Pancreas (tissue), 10 donors: ENCODE measurements at places on chromosomes 16 and 17.

GRCh38 chr16:56303066-56303715, 111.9 kb downstream of the GNAO1 start:
- DNase-seq: no peak

- no peak for DNase-seq
Observed at GRCh38 chr16:85246973-85247372, 134.7 kb upstream of the CIBAR2 start.

GRCh38 chr17:73650140-73650539, 5.9 kb upstream of the SDK2 start:
- DNase-seq: no peak

DNA sequence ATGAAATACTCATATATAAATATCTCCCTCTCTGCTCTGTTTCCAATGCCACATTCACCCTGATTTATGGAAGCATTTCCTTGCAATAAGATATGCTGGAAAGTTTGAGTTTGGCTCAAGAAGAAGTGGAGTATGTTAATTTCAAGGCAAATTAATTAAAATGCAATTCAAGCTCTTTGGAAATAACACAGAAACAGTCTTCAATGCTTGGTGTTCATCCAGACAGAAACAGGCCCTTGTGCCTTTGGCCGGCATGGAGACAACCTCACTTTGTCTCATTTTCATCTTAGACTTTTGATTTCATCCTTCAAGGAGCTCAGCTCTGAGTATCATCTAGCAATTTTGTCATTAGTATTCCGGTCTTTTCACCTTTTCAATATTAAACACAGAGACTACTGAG, 210.0 kb downstream of the C16orf95 start:
- DNase-seq: no peak

DNA sequence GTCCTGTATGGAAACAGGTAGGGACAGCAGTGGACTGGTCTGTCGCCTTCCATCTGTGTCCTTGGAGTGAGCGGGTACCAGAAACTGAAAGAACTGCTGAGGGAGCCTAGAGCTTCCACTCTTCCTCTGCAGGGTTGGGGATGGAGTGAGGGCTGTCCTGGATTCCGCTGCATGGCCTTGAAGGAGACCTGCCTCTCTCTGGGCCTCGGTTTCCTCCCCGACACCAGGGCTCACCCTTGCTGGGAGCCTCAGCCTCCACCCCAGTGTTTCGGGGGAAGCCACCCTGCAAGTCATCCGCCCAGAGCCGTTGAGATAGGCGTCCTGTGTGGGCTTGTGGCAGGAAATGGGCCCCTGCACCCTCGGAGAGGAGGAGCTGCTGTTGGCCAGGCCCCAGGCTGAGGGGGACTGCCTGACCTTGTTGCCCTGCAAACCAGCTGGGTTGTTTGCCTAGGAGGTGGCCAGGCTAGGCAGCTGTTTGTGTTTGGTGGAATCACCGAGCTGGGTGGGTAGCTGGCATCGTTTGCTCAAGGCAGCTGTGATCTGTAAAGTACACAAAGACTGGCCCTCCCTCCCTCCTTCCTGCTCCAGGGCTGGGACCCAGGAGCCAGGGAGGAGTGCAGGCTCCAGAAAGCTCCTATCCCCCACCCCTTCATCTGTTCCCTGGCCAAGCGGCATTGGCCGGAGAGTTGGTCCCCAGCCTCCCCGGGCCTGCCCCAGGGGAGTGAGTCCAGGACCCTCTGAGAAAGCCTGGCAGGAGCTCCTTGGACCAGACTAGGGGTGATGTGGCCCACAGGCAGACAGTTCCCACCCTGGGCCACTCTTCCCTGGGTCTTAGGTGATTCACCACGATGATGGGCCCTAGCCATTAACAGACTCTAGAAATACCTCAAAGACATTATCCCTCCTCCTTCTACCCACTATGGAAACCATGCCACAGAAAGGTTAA, 1.3 kb downstream of the RAB37 start:
- no peak for DNase-seq

DNA sequence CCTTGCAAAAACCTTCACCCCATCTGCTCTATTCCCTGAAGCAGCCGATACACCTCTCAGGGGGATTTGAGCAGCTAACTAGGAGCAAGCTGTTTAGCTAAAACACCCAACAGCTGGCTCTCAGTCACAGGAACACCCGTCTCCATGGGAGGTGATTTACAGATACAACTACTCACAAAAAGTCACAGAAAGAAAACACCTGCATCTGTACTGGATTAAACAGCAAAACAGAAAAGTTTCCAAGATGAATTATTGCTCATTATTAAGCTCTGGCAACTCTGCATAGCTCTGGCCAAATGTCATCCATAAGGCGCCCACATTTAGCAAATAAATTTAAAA, 22.3 kb downstream of the GJC1 start:
- no peak for DNase-seq

DNA sequence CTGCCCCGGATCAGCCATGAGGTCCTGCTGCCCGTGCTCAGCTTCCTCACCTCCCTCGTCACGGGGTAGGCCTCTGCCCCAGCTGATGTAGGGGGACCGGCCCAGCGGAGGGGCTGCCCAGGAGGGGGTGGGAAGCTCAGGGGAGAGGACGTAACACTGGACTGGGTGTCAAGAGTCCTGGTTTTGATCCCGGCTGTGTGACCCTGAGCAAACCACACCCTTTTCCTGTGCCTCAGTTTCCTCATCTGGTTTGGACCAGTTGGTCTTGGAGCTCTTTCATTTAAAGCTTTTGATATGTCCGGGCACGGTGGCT, 6.6 kb downstream of the WDR81 start:
- DNase-seq: no peak

GRCh38 chr16:85276721-85277120, 164.4 kb upstream of the CIBAR2 start:
- no peak for DNase-seq

DNA sequence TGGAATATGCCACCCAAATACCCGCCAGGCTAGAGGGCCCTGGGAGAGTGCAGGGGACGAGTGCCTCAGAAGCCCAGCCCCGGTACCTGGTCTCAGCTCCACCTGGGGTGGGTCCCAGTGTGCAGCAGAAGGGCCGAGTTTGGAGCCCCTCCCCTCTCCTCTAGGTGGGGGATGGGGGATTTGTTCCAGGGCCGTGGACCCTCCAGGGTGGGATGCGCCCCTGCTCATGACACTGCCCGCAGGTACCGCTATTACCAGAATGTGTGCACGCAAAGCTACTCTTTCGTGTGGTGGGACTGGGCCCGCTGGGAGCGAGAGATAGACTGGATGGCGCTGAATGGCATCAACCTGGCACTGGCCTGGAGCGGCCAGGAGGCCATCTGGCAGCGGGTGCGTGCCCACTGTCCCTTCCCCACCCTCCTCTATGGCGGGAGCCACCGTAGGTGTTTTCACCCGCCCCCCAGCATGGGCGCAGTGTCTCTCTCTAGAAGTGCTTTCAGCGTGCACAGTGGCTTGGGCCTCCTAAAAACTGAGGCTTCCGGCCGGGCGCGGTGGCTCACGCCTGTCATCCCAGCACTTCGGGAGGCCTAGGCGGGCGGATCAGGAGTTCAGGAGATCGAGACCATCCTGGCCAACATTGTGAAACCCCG, 1.2 kb downstream of the NAGLU start:
- peak; percentile 53 for DNase-seq

DNA sequence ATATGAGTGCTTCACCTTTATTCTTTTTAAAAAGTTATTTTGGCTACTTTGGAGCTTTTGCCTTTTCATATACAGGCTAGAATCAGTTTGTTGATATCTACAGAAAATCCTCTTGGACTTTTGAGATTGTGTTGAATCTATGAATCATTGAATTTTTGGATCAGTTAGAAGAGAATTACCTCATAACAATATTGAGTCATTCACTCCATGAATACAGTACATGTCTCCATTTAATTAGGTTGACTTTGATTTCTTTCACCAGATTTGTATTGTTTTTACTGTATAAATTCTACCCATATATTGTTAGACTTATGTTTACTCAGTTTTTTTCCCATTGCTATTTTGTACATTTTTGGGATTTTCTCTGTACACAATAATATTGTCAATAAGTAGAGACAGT, 54.4 kb downstream of the TAOK1 start:
- no peak for DNase-seq

DNA sequence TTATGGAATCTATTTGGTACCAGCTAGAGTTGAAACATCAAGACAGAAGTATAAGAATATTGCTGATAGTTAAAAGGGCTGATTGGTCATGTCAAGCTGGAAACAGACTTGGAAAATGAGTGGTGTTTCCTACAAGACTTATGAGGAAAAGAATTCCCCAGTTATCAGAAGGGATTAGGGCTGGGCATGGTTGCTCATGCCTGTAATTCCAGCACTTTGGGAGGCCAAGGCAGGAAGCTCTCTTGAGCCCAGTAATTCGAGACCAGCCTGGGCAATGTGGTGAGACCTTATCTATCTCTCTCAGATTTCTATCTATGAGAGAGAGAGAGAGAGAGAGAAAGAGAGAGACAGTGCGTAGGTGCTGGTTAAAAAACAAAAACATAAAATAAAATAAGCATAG, 139.5 kb upstream of the PMFBP1 start:
- DNase-seq: no peak

DNA sequence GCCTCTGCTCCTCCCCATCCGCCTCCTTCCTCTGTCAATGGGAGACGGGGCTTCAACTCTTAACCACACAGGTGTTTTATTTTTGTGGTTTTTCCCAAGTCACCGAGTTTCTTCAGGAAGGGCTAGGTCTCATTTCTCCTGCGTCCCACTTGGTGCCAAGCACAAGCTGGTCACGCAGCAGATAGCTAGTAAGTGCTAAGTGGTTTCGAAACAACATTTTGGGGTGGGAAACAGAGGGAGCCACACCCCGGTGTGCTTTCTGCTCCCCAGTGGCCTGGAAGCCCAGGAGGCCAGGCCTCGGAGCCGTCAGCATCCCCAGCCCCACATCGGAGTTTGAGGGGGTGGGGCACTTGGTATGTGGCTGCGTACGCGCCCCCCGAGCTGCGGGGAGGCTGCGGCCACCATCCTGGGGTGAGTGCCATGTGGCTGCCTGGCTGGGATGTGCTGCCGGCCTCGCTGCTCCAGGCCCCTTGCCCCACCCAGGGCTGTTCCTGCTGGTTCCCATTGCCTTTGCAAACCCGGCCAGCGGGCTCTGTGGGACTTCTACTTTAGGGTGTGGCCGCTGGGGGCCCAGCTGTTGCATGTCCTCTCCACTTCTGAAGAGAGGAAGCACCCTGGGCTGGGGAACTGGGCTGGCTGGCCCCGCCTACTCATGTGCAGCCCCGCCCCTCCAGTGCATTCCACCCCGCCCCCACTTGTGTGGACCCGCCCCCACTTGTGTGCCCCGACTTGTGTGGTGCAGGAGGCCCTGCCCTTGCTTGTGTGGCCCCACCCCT, 55.6 kb downstream of the BAIAP2 start:
- DNase-seq: no peak

- DNase-seq: peak; percentile 32
Observed at GRCh38 chr17:4901108-4901647, 1.7 kb downstream of the CHRNE start.

DNA sequence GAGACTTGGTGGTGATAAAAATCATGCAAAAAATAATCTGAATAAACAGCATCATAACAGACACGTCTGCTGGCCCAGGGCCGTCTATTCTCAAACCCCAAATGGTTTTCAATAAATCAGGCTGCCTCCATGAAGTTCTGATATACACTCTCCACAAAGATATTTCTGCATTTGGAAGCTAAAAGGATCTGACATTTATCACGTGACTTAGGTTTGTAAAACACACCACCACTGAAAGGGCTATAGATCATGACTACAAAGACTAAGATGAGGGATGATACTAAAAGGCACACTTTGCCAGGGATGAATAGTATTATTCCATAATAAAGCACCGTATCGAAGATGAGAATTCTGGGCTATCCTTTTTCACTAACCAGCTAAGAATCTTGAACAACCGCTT, 67.6 kb upstream of the ADAMTS18 start:
- no peak for DNase-seq

DNA sequence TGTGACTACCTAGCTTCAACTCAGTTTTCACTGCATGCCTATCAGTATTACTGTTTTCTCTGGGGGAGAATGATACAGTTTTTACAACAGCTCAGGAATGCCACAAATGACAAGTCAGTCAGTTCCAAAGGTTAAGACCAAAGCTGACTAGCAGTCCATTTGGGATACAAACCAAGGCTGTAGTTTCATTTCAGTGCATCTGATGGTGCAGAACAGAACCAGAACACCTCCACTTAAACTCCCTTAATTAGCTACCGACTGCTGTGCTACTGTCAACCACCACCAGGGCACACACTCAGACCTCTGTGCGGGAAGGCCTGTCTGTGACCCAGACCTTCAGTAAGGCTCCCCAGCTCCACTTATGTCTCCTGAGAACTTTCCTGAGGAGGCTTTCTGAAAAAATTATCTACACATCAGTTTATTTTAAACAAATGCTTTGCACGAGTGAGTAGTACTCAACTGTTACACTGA, 20.4 kb downstream of the NFE2L1 start:
- DNase-seq: no peak

DNA sequence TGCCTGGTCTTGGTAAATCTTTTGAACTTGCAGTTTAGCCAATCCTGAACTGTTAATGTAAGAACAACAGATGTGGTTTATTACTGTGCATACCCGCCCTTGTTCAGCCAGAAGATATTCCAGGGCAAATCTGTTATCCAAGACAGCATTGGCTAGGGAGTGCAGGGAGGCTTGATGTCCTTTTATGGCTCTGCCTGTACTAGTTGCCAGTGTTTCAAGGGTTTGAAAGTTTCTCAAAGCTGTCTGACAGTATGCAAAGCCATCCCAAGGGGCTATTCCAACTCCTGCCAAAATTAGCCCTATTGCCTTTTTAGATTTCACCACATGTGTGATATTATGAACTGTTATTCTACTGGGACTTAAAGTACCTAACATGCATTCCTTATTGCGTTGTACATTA, 30.1 kb downstream of the LCMT1 start:
- DNase-seq: no peak

GRCh38 chr17:2398655-2399571, 1.9 kb downstream of the MNT start:
- peak; percentile 80 for DNase-seq

GRCh38 chr16:6726621-6727020, 606.0 kb upstream of the RBFOX1 start:
- DNase-seq: no peak

GRCh38 chr17:14302431-14303099, 1.7 kb downstream of the HS3ST3B1 start:
- peak; percentile 87 for DNase-seq

GRCh38 chr16:566475-567372, at the start of gene NHLRC4:
TSS of gene NHLRC4 (plus strand) at chr16:567005. CDS start at chr16:568048, 1,043 bp downstream.
- DNase-seq: no peak

DNA sequence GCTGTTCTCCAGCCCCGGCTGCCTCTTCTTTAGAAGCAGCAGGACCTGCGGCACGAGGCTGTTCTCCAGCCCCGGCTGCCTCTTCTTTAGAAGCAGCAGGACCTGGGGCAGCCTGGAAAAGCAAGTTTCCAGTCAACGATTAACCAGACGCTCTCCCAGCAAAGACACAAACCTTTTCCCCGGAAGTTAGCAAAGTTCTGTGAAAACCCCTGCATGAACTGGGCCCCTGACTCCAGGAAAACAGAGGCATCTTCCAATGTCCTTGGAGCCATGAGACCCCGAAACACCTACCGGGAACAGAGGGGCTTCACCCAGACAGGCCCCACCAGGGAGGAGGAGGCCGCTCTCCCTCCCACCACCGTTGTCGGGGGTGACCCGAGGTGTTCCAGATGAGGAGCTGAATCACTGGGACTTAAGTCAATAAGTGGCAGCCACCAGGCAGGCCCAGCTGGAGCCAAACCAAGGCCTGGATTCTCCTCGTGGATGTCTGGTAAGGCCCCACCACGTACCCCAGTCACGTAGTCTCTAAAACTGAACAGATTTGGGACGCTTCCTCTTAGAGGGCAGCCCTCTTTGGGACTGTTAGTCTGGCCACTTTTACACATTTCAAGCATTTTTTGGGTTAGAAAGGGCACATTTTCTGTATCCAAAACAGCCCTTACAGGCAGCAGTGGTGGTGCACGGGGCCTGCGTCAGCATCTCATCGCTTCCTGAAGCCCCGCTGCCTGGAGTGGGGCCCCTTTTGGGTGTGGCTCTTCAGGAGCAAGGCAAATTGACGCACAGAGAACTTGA, at the start of gene RPH3AL:
TSS of gene RPH3AL (minus strand) at position 387 of the 792 bp plus-strand sequence. CDS start 25,264 bp downstream, outside the sequence.
- DNase-seq: peak; percentile 82
